Esophagus (tissue), 2 donors: ENCODE measurements at places on chromosomes 5 and 9. TPM values are rescaled to one million over a fixed set of nuclear protein-coding genes. Genes with fewer than 3 reads are reported as not detected.

Gene WDR38
- not detected for polyA plus RNA-seq

Gene WNT8A
- polyA plus RNA-seq, result not detected

Gene DDX4
- not detected for polyA plus RNA-seq

Gene CSF1R
- 4.9 TPM for polyA plus RNA-seq

Gene SIL1
- polyA plus RNA-seq, result 27.2 TPM

Gene TAF11L12
- polyA plus RNA-seq, result not detected

Gene SPATA31D4
- not detected for polyA plus RNA-seq

Gene ATP6V0E1
- 192 TPM for polyA plus RNA-seq

Gene KCNN2
- polyA plus RNA-seq, result 0.21 TPM

Gene DNM1
- polyA plus RNA-seq, result 4.6 TPM

Gene WNK2
- polyA plus RNA-seq, result 3.4 TPM

Gene ZNF189
- 5.2 TPM for polyA plus RNA-seq

Gene MRPL22
- 53.9 TPM for polyA plus RNA-seq

Gene CDX1
- 0.08 TPM for polyA plus RNA-seq

Gene TEX48
- polyA plus RNA-seq, result not detected

Gene PTPA
- polyA plus RNA-seq, result 126 TPM

Gene AGXT2
- polyA plus RNA-seq, result not detected

Gene HAVCR2
- polyA plus RNA-seq, result 0.47 TPM

Gene PCDHGA8
- 0.06 TPM for polyA plus RNA-seq

Gene PCDHGA1
- polyA plus RNA-seq, result 0.22 TPM

Gene RORB
- polyA plus RNA-seq, result 0.05 TPM

Gene LRRTM2
- polyA plus RNA-seq, result 0.02 TPM

Gene ASPN
- polyA plus RNA-seq, result 2.5 TPM

Gene SPINK6
- 0.06 TPM for polyA plus RNA-seq

Gene DROSHA
- polyA plus RNA-seq, result 21.8 TPM

Gene SVEP1
- 0.71 TPM for polyA plus RNA-seq

Gene STPG3
- polyA plus RNA-seq, result not detected

Gene TAF11L13
- not detected for polyA plus RNA-seq

Gene ADAMTS13
- polyA plus RNA-seq, result 4.3 TPM

Gene C9orf50
- 0.05 TPM for polyA plus RNA-seq

Gene SREK1IP1
- 31.0 TPM for polyA plus RNA-seq

Gene RELL2
- polyA plus RNA-seq, result 6.3 TPM

Gene CENPP
- 2.2 TPM for polyA plus RNA-seq

Gene LRRC19
- polyA plus RNA-seq, result not detected

Gene GABRA1
- polyA plus RNA-seq, result not detected

Gene NMUR2
- 0.06 TPM for polyA plus RNA-seq

Gene CCL27
- polyA plus RNA-seq, result 0.16 TPM

Gene SPATA31C1
- not detected for polyA plus RNA-seq

Gene CDKN2B
- 40.3 TPM for polyA plus RNA-seq

Gene ZNF879
- polyA plus RNA-seq, result 1.4 TPM
